ENCODE measurements at places on chromosomes 2 and 18.

- no peak for DNase-seq
These were observed 44.7 kb downstream of the SOX11 start for GRCh38 chr2:5736886-5737285.

DNA sequence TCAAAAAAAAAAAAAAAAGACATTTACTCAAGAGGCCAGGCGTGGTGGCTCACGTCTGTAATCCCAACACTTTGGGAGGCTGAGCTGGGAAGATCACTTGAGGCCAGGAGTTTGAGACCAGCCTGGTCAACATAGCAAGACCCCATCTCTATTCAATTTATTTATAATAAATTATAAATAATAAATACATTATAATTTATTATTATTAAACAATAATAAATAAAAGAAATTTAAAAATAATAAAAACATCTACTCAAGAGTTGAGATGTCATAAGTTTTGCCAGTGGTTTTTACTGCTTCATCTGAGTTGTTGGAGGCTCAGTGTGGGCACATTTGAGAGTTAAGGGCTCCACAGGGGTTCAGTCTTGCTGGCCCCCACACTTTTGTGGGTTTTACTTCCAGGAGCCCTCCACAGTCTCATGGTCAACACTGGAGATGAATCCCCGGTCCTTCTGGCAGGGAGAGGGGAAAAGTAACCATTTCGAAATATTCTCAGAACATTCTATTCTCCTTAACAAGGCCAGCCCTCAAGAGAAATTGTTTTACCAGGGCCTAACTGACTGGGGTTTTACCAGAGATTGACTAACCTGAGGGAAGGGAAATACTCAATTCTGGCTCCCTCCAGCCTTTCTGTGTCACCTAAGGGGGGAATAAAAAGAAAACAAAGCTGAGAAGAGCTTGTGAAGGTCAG, 51.6 kb upstream of the NCOA1 start:
- DNase-seq, result no peak

- no peak for DNase-seq
These were observed 107.6 kb downstream of the BIRC6 start for GRCh38 chr2:32464431-32464830.

- no peak for DNase-seq
These were observed 295.4 kb upstream of the ATP5MC3 start for GRCh38 chr2:175476948-175477347.

GRCh38 chr2:46117379-46117778, 179.8 kb upstream of the EPAS1 start:
- no peak for DNase-seq

GRCh38 chr2:9398881-9399780, 24.2 kb downstream of the ITGB1BP1 start:
- no peak for DNase-seq

GRCh38 chr2:1640301-1641135, 103.8 kb downstream of the PXDN start:
- no peak for DNase-seq

- no peak for DNase-seq
These were observed 159.8 kb downstream of the RHBDD1 start for GRCh38 chr2:226995625-226996041.

DNA sequence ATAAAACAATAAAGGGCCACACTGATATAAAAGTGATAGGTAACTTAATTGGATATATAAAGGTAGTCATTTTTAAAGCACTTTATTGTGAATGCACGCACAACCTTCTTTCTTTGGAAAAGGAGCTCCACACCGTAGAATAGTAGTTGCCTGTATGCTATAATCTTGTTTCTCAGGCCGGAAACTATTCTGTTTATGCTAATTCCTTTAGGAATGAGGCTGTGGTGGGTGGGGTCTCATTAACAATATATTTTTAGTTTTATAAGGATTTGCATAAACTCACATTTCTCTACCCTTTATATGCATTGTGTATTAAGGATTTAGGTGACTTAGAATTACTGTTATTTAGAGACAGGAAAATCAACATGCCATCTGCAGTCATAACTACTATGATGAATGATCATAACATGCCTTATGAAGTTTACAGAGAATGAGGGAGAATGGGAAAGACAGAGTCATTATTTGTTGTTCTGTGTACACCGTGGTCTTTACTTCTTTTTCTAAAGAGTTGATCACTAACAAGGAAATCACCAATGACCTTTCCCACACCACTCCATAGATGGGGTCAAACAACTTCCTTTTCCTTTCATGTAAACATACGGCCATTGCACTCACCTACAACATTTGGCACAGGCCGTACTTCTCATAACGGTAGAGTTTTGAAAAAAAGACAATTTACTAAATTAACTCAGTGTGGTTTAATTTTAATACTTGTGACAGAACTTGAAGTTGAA, 84.5 kb downstream of the PIEZO2 start:
- no peak for DNase-seq

DNA sequence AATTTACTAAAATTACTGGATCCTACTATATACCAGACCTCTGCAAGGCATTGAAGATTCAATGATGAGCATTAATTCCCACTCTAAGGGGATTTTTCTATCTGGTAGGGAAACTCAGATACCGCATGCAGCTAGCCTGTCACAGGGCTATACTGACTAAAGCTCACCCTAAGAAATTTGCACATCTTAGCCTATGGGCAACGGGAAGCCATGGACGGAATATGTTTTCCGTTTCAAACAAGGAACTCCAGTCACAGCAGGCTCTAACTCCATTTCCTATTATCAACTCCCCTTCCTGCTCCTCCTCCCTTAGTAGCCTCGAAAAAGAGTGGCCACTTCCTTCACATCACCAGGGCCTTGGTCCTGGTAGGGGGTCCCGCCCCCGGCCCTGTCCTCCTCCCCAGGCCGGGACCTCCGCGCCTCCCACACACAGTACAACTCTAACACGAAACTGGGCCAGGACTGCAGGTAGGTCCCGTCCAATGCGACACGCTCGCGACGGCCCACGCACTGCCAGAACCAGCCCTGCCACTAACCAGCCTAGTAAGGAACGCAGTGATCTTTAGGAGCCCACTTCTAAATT, 659 bp upstream of the COX5B start:
- no peak for DNase-seq

DNA sequence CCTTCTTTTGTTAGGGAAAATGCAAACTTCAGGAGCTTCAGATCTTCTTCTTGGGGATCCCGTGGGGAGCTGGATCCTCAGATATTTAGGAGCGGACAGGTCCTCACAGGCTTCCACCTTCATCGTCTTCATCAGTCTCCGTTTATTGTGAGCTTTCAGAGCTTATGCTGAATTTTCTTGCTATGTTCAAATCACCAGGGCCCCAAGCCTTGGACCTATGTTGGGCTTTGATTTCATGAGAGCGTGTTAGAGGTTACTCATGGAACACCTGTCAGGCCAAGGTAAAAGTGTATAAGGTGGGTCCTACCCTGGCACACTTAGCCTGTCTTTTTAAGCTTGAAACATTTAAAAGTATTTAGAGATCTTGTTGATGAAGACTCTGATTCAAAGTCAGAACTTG, 212.9 kb downstream of the FAM210A start:
- DNase-seq, result no peak

DNA sequence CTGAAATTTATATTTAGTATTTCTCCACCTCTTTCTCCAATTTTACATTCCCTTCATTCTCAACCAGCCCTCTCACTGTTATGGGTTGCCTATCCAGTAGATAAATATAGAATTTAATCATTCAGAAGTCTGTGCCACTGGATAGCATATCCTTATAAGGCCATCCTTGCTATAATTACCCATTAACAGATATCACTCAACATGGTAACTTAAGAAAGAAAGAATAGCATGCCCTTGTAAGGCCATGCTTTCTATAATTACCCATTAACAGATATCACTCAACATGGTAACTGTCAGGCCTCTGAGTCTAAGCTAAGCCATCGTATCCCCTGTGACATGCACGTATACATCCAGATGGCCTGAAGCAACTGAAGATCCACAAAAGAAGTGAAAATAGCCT, 1137.4 kb upstream of the FAM98A start:
- DNase-seq, result no peak

DNA sequence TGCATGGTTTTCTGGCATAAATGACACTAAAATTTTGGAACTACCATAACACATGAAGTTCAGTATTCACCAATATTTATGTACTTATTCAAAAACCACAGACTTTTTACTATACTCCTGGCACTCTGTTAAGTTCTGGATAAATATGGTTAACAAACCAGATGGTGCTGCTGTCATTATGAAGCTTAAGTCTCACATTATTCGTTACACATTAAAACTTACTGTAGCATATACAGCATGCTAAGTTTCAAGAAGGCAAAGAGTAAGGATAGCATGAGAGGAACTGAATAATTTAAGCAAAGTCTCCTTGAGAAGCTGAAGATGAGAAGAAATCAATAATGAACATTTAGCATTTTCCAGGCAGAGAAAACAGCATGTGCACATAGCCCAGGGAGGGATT, 929.5 kb downstream of the NRXN1 start:
- DNase-seq, result no peak

DNA sequence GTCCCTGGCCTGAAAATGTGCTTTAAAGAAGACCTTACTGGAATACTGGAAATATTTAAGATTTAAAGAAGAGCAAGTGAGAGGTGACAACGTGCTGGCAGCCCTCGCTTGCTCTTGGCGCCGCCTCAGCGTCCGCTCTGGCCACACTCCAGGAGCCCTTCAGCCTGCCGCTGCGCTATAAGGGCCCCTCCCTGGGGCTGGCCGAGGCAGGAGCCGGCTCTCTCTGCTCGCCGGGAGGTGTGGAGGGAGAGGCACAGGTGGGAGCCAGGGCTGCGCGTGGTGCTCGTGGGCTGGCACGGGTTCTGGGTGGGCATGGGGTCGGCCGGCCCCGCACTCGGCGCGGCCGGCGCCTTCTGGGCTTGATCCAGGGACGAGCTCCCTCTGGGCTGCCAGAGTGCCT, 2.9 kb upstream of the COQ10B start:
- no peak for DNase-seq

DNA sequence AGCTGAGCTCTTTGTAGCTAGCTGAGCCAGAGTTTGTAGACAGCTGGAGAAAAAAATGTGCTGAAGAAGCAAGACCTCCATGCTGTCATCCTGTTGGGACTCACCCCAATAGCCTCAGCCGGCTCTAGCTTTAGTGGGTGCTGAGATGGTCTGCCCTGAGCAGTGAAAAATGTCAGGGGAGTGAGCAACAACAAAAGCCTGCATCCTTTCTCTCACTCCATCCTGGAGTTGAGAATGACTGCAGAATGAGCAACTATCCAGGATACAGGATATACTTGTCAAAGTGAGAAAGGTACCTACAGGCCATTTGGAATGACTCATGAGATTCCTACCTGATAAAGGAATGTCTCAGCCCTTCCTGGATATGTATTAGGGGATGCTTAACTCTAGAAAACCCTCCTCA, 146.1 kb upstream of the DLX2 start:
- DNase-seq, result no peak

- no peak for DNase-seq
These were observed 72.7 kb downstream of the LDLRAD4 start for GRCh38 chr18:13291299-13291698.

GRCh38 chr18:58592223-58593214, 36.4 kb downstream of the ALPK2 start:
- no peak for DNase-seq

DNA sequence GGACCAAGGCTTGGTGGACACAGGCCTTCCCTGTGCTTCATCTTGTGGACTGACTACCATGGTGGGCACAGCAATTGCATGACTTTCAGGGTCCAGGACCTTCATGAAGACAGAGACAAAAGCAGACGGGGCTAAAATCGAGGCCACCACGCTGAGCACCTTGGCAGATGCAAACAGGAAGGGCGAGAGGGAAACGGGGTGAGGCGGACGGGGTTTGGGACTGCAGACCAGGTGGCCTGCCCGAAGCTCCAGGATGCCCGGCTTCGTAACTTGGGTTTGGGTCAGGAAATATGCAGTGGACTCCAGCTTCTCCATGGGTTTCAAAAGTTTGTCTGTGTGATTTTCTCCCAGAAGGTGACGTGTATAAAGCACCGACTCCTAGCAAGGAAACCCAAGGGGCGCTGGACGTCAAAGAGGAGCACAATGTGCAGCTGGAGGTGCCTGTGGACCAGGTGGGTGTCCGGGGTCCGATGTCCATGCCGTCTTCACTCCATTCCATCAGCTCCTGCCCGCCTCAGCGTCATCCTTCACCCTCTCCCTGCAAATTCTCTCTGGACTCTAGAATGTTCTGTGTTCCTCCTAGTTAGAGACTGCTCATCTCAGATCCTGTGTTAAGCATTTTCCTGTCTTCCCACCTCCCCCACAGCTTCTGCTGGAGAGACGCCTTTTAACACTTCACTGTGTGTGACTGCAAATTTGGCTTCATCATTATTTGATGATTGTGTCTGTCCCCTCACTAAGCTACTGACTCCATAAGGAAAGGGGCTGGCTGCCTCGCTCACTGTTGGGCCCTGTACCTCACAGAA, 65.8 kb downstream of the DCDC2C start:
- DNase-seq, result no peak

DNA sequence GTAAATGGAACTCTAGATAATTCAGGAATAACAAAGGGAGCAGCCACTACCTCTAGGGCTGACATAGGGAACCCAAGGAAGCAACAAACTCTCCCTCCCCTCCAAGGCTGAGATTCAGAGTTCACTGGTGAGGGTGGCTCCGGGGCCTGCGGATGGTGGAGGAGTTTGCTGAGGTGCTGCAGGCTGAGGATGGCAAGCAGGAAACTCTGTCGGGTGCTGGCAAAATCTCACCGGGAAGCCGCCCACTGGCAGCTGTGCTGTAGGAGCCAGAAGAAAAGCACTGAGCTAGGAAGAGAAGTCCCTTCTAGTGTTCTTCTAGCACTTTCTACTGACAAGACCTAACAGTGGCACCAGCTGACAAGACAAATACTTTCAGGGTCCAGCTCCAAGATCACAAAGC, 12.5 kb upstream of the HAAO start:
- DNase-seq, result no peak

DNA sequence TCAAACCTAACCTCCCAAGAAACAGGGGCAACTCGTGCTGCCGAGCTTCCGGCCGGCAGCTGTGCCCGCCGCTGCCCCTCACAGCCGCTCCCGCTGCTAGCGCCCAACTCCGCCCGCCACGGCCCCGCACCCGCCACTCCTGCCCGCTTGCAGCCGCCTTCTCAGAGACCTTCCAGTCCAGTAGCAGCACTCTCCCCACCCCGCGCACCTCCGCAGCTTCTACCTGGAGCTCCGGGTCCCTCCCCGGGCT, 722 bp upstream of the C2orf15 start:
- no peak for DNase-seq

DNA sequence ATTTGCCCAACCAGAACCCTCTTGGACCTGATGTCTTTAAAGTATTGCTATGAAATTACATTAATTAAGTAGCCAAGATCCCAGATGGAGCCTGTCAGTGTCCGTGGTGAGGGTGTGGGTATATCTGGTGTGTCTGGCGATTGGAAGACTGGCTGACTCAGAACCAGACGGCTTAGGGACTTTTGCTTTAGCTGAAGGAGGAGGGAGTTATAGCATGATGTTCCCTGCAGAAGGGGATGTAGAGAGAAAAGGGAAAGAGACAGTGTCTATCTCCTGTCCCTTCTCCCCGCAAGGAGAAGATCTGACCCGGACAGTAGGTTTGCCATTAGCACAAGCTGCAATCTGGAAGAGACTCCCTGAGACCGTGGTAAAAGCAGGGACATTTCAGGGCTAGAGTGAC, 60.6 kb downstream of the POU3F3 start:
- DNase-seq, result no peak

- DNase-seq, result no peak
These were observed 293.7 kb downstream of the DYSF start for GRCh38 chr2:71746946-71747501.

Measured in SIG-M5 (cell line).